ENCODE measurements at places on chromosomes 5 and 9.

- DNase-seq, result no peak
Observed at GRCh38 chr9:131439224-131439623, 45.3 kb downstream of the PRRC2B start.

DNA sequence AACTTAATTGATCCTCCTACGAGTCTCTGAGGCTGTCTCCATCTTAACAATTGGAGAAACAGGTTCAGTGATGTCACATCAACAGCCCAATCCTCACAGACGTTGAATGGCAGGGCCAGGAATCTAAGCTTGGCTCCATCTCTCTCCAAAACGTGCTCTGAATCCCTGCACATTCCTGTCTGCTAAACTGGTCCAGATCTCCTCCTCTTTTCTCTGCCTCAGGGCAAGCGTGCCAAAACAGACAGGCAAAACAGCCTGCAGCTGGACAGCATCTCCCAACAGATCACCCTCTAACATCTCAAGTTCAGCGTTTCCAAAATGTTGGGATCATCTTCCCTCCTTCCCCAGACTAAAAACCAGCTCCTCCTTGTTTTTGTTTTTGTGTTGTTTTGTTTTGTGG, 6.6 kb downstream of the FBP1 start:
- no peak for DNase-seq

GRCh38 chr9:20414150-20414549, 208.1 kb downstream of the MLLT3 start:
- DNase-seq, result no peak

DNA sequence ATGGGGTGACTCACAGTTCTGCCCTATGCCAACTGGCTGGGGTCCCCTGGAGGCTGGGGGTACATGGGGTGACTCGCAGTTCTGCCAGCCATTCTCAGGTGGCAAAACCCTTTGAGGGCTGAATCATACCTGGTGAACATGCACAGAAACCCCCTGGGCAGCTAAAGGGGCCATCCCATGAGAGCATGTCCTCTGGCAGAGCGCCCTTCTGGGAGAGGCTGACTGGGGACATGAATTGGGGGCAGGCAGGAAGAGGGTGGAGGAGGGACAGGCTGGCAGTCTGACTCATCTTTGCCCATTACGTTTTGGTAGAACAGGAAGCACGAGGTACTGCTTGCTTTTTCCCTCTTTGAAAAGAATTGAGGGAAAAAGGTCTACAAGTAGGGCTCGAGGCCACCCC, 16.7 kb downstream of the TRAF1 start:
- DNase-seq, result no peak

- DNase-seq, result no peak
Observed at GRCh38 chr5:14440582-14441431, 140.8 kb upstream of the OTULINL start.

DNA sequence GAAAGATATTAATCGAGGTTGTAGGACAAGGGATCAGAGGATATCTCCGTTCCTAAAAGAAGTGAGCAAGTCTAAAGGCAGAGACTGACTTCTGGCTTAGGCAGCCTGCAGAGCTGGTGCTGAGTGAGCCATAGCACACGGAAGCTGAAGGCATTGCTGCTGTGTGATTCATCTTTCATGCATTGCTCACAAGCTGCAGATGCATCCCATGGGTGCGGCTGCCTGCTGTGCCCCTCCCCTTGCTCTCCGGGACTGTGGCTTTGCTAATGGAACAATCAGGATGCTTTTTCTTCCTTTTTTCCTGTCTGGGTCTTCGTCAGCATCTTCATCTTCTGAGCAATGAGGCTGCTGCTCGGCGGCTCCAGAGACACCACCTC, 341.4 kb downstream of the DIRAS2 start:
- DNase-seq, result no peak

- DNase-seq, result no peak
Observed at GRCh38 chr5:138824924-138825863, 49.9 kb downstream of the LRRTM2 start.

DNA sequence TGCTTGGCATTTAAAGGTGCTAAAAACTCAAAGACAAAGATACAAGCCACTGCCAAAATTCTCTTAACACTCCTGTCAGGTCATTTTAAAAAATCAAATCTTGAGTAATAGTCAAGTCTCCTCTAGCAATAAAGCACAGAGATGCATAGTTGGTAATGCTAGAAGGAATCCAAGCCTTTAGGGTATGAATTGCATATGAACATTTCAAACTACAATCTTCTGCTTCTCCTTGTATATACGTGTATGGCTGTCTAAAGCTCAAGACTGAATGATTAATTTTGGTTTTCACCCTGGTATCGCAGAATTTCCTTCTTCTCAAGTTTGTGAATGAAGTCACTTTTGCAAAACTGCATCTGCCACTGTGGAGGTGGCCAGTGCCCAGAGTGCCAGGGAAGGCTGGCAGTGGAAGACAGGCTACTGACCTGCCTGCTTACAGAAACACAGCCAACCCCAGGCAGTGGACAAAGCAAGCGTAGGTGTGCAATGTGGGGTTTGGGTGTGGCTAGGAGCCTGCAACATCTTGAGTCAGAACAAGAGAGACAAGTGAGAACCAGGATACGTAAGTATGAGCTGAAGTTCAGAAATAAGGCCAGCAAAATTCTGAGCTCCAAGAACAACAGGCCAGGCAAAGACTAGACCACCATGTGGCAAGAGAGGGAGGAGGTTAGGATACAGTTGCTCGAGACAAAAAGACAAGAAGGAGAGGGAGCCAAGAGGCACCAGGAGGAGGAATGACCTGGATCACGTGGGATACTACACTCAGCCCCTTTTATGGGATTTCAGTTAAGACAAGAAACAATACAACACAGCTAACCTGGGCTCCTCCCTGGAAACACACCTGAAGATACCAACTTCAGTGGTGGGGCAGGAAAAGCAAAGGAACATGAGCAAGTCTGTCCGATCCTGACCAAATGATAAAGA, 22.6 kb downstream of the MYO10 start:
- DNase-seq, result no peak

- no peak for DNase-seq
Observed at GRCh38 chr5:96151891-96152290, 190.2 kb upstream of the ELL2 start.

DNA sequence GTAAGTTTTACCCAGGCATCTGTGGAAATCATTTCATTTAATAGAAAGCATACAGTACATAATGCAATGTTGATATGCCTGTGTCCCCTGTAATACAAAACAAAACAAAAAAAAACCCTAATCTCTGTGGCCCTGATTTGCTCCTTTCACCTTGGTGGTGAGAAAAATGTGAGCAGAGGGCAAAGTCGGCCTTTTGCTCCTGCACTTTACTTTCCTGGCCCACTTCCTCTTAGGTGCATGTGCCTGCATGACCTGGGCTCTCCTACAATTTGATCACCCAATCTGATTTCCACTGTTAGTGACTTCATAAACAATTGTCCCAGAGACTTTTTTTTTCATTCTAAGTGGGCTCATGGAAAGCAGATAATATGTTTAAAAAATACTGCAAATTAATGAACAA, 424.3 kb downstream of the SEMA5A start:
- DNase-seq, result no peak

DNA sequence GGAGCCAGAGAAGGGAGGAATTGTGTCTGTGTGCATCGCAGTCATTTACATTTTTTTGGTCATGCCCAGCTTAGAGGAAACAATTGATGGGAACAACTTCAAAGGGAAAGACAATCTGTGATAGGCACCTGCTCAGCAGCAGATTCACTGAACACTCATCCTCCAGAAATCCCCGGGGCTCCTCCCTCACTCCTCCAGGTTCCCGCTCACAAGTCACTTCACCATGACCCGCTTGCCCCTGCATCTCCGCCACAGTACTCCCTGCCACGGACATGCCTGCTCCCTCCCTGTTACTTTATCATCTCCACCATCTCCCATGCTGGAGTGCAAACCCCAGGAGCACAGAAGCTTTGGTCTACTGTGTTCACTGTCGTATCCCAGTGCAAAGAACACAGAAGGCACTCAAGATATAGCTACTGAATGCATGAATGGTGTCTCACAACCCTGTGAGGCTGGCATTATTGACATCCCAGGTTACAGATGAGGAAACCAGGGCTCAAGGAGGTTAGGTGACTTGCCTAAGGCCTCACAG, 16.2 kb downstream of the LHX6 start:
- DNase-seq, result no peak

DNA sequence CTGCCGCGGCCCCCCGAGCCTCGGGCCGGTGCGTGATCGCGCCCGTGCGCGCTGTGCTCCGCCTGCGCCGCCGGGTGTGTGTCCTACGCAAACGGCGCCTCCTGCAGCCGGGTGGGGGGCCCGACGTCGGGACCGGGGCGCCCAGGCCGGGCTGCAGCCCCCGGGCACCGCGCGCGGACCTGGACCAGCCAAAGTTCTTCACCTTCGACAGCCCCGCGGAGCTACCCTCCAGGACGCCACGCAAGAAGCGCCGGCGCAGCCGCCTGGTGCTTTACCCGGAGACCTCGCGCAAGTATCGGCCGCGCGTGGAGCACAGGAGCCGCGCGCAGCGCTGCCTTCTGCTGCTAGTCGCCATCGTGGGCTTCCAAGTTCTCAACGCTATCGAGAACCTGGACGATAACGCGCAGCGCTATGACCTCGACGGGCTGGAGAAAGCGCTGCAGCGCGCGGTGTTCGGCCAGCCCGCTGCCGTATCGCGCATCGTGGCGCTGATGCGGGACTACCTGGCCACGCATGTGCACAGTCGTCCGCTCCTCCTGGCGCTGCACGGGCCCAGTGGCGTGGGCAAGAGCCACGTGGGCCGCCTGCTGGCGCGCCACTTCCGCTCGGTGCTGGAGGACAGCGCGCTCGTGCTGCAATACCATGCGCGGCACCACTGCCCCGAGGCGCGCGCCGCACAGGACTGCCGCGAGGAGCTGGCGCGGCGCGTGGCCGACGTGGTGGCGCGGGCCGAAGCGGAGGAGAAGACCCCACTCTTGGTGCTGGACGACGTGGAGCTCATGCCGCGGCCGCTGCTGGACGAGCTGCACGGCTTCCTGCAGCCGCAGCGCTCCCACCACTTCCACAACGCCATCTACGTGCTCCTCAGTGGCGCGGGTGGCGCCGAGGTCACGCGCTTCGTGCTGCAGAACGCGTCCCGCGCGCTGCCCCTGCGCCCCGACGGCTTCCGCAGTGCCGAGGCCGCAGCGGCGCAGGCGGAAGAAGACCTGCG, 1.5 kb downstream of the TOR4A start:
- no peak for DNase-seq

DNA sequence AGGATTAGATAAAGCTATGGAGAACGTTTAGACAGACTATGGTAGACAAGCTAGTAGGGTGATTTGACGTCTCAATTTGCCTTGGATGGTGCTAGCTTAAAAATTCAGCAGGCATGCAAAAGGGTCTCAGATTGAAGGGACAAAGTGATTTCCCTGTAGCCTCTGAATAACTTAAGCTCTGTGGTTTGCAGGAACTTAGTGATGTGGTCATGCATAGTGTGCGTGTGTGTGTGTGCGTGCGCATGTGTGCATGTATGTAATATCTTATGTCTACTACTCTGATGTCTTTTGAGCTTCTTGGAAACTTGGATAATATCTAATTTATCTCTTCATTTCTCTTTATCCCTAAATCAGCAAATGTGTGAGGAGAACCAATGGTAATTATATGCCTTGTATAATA, 183.6 kb upstream of the TNC start:
- DNase-seq, result no peak

DNA sequence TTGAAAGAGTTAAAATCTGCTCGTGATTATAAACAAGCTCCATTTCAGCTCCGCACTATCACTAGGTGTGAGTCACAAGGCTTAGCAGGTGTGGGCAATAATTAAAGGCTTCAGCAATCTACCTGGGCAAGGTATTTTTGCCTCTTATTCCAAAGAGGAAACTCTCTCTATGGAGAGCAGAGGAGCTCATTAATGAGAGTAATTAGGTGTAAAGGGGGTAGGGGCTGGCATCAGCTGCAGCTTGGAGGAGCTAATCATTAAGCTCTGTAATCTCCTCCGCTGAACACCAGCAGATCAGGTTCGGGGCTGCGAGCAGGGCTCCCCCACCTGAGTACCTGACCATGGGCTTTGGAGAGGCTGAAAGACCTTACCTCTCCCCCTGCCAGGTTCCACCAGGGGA, 129.2 kb downstream of the CRB2 start:
- no peak for DNase-seq

DNA sequence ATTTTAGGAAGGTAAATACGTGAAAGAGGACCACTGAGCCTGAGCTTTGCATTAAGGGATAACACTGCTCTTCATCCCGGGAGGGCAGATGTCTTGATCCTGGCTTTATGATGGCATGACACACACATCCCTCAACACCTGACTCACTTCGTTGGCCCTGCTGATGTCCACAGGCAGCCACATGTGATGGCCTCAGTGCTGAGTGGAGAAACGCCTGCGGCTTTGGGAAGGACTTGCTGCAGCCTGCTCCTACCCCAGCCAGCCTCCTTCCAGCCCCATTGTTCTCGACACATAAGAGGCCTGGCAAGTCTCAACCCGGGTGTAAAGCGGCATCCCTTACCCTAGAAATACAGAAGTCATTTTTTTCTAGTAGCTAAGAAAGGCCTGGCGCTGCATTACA, 169.0 kb downstream of the SYK start:
- DNase-seq, result no peak

DNA sequence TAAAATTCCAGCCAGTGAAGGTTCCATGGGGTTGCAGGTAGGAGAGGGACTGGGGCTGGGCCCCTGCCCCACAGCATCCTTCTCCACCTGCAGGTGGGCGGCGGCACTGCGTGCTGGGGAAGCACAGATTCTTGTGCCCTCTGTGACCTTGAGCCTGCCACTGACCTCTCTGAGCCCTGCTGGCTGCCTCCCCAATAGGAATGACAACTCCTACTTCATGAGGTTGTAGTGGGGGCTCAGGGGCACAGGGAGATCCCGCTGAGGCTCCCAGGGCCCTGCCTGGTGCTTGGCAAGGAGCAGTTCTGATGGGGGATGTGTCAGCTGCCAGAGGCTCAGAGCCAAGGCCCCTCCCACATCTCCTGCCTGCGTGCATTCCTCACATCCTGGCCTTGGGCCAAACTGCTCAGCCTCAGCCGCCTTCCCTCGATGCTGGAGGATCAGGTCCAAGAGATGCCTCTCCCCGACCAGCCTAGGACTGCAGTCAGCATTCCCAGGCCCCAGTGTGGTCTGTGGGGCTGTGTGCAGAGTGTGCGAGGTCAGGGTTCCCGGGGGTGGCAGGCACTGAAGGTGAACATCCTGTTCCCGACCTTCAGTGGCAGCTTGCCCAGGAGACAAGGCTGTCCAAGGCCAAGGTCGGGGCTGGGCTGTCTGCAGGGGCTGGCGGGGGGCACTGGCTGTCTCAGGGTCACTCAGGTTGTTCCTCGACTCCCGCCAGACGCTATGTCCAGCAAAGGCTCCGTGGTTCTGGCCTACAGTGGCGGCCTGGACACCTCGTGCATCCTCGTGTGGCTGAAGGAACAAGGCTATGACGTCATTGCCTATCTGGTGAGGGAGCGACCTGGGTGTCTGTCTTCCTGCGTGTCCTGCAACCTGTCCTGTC, 7.0 kb downstream of the ASS1 start:
- no peak for DNase-seq

Measured in bone marrow (tissue), 2 donors.